Vagina (tissue), 2 donors: ENCODE measurements at places on chromosomes 1 and 21.

GRCh38 chr1:210792250-210793102 lies 341.5 kb downstream of the KCNH1 start:
- H3K4me1 ChIP-seq, result no peaks in the 10 kb centered on the region
- H3K4me3 ChIP-seq, result no peak overlapping the region
- no peak for DNase-seq

GRCh38 chr1:116289193-116289592 lies 83.9 kb upstream of the ATP1A1 start:
- no peaks in the 10 kb centered on the region for H3K27me3 ChIP-seq
- H3K27ac ChIP-seq, result no peak overlapping the region
- H3K36me3 ChIP-seq, result no peaks in the 10 kb centered on the region
- peaks cover 33% of the 10 kb centered on the region for H3K4me1 ChIP-seq

GRCh38 chr1:34199927-34200326 lies 23.2 kb downstream of the C1orf94 start:
- no peak overlapping the region for H3K27ac ChIP-seq
- no peak overlapping the region for H3K4me3 ChIP-seq
- H3K4me1 ChIP-seq, result no peaks in the 10 kb centered on the region
- no peak for DNase-seq
- no peaks in the 10 kb centered on the region for H3K36me3 ChIP-seq

DNA sequence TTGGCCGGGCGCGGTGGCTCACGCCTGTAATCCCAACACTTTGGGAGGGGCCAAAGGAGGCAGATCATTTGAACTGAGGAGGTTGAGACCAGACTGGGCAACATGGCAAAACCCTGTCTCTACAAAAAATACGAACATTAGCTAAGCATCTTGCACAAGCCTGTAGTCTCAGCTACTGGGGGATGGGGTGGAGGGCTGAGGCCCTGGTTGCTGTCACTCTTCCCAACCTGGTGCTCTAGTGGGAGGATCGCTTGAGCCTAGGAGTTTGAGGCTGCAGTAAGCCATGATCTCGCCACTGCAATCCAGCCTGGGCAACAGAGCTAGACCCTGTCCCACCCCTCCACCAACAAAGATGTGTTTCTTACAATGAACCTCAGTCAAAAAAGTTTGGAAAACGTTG lies 2.8 kb downstream of the PHGDH start:
- no peaks in the 10 kb centered on the region for H3K36me3 ChIP-seq
- peaks cover 39% of the 10 kb centered on the region for H3K4me1 ChIP-seq
- H3K27ac ChIP-seq, result peak overlapping the region; percentile 6

DNA sequence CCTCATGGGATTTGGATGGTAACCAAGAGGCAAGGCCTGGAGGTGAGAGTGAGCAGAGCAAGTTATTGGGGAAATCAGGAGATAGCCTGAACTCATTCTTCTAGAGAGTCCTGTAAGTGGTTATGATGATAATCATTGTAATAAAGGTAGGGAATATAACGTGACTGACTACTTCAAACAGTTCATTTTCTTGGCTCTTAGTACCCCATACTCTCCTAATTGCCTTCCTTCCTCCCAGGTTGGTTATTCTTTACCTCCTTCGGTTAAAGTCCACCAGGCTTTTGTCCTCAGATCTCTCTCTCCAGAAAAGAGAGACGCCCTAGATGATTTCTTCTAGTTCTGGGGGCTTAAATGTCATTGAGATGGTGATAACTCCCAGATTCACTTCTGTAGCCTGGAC lies 35.3 kb downstream of the KIF1B start:
- H3K4me3 ChIP-seq, result no peak overlapping the region
- H3K27me3 ChIP-seq, result no peaks in the 10 kb centered on the region
- H3K27ac ChIP-seq, result no peak overlapping the region

DNA sequence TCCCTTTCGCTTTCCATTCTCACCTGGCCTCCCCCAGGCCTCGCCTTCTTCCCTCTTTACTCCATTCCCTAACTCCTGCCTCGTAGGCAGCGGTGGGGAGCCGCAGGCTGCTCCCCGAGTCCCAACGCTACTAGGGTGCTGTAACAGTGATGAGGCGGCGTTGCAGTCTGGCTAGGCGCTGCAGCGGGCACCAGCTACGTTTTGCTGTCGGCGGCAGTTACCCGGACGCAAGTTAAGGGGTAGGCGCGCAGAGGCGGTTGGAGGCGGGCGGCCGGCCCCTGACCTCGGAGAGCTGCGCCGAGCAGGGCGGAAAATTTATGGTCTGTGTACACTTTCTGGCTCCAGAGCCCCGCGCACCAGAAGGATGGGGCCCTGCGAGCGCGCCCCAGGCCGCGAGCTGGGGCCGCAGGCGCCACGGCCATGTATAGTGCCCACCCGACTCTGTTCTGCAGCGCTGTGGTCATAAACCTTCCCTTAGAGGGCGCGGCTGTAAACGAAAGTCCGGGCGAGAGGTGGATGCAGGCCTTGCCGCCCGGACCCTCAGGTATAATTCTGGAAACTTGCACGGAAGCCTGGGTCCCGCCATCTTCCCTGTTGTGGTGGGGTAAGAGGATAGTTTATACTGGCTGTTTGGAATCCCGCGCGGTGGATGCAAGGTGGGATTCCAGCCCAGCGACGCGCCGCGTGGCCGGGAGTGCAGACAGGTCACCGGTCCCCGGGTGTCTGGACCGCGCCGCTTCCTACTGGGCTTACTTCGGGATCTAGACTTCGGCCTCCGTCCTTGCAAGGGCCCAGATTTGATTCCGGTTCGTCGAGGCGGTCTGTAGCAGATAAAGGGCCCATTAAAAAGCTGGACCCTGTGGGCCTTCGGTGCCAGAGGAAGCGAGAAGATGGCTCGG lies 15.0 kb downstream of the HLX start:
- DNase-seq, result peak; percentile 80
- H3K4me1 ChIP-seq, result peaks cover 12% of the 10 kb centered on the region
- no peaks in the 10 kb centered on the region for H3K36me3 ChIP-seq
- no peak overlapping the region for H3K27ac ChIP-seq
- peaks cover 20% of the 10 kb centered on the region for H3K27me3 ChIP-seq

DNA sequence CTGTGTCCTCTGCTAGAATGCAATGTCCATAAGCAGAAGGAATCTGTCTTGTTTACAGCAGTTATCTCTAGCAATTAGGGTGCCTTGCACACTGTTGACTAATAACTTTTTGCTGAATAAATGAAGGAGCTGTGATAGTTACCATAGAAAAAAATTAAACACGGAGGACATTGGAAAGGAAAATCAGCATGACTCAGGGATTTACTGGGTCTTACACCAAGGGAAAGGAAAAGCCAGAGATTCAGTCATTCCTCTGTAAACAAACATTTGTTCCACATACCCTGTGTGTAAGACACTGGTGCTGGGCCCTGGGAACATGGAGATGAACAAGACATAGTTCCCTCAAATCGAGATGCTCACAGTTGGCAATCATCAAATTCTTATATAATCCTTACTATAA lies 183.3 kb downstream of the PTGER3 start:
- no peak overlapping the region for H3K4me3 ChIP-seq
- no peak overlapping the region for H3K27ac ChIP-seq
- H3K4me1 ChIP-seq, result no peaks in the 10 kb centered on the region
- no peak for DNase-seq
- no peaks in the 10 kb centered on the region for H3K27me3 ChIP-seq

GRCh38 chr1:64861611-64862010 lies 104.7 kb downstream of the JAK1 start:
- no peak overlapping the region for H3K4me3 ChIP-seq
- peaks cover 49% of the 10 kb centered on the region for H3K36me3 ChIP-seq
- no peaks in the 10 kb centered on the region for H3K4me1 ChIP-seq
- H3K27ac ChIP-seq, result no peak overlapping the region
- no peak for DNase-seq

- no peak overlapping the region for H3K4me3 ChIP-seq
- no peaks in the 10 kb centered on the region for H3K27me3 ChIP-seq
- H3K27ac ChIP-seq, result no peak overlapping the region
- peaks cover 5% of the 10 kb centered on the region for H3K4me1 ChIP-seq
These were observed 8.2 kb downstream of the RCOR3 start for GRCh38 chr1:211267204-211267857.

- no peaks in the 10 kb centered on the region for H3K27me3 ChIP-seq
- no peaks in the 10 kb centered on the region for H3K36me3 ChIP-seq
- H3K4me3 ChIP-seq, result no peak overlapping the region
- H3K4me1 ChIP-seq, result peaks cover 30% of the 10 kb centered on the region
- peak overlapping the region; percentile 37 for H3K27ac ChIP-seq
These were observed 193.9 kb upstream of the LMO4 start for GRCh38 chr1:87134625-87135328.

GRCh38 chr1:61053712-61054600 lies 28.4 kb upstream of the NFIA start:
- peak overlapping the region; percentile 49 for H3K27ac ChIP-seq
- no peak for DNase-seq
- no peaks in the 10 kb centered on the region for H3K27me3 ChIP-seq

DNA sequence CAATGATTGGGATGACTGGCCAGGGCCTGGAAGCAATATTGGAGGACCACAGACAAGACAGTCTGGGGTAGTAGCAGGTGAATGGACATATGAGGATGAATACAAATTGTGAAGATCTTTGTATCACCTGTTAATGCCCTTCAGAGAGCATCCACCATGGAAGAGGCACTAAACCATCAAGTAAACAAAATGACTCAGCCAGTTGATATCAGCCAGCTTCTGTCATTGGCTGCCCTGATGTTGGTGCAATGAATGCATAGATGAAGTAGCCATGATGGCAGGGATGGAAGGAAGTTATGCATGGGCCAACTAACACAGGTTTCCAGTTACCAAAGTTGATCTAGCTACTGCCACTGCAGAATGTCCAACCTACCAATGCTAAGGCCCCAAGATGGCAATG lies 16.1 kb upstream of the ERI3 start:
- no peaks in the 10 kb centered on the region for H3K36me3 ChIP-seq
- H3K4me1 ChIP-seq, result no peaks in the 10 kb centered on the region
- no peak overlapping the region for H3K27ac ChIP-seq
- H3K4me3 ChIP-seq, result no peak overlapping the region
- H3K27me3 ChIP-seq, result no peaks in the 10 kb centered on the region

- no peaks in the 10 kb centered on the region for H3K36me3 ChIP-seq
- peaks cover 3% of the 10 kb centered on the region for H3K4me1 ChIP-seq
- H3K27ac ChIP-seq, result no peak overlapping the region
- DNase-seq, result no peak
These were observed 7.5 kb downstream of the MEGF6 start for GRCh38 chr1:3603571-3604467.

DNA sequence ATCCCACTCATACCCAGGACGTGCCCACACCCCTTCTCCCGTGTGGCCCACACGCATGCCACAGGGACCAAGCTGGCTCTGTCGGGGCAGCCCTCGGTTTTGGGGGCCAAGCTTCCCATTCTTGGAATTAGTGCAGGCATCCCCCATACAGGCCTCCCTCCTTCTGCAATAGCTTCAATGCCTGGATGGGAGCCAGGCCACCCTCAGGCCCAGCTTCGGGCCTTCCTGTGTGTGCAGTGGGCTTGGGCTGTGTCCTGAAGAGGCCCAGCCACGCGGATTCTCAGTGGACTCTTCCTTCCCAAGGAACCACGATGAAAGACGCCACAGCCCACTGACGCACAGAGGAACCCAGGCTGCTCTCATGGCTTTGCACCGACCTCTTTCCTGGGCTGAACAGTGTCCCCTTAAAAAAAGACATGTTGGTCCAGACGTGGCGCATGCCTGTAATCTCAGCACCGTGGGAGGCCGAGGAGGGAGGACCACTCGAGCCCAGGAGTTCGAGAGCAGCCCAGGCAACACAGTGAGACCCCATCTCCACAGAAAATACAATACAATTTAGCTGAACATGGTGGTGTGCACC lies 3.4 kb downstream of the KRTAP10-11 start:
- no peak overlapping the region for H3K4me3 ChIP-seq
- H3K36me3 ChIP-seq, result no peaks in the 10 kb centered on the region
- H3K4me1 ChIP-seq, result no peaks in the 10 kb centered on the region
- H3K27ac ChIP-seq, result no peak overlapping the region
- H3K27me3 ChIP-seq, result no peaks in the 10 kb centered on the region
- DNase-seq, result no peak

GRCh38 chr1:232600424-232601258 lies 29.3 kb downstream of the SIPA1L2 start:
- H3K4me3 ChIP-seq, result no peak overlapping the region
- peaks cover 17% of the 10 kb centered on the region for H3K4me1 ChIP-seq
- H3K27me3 ChIP-seq, result no peaks in the 10 kb centered on the region

DNA sequence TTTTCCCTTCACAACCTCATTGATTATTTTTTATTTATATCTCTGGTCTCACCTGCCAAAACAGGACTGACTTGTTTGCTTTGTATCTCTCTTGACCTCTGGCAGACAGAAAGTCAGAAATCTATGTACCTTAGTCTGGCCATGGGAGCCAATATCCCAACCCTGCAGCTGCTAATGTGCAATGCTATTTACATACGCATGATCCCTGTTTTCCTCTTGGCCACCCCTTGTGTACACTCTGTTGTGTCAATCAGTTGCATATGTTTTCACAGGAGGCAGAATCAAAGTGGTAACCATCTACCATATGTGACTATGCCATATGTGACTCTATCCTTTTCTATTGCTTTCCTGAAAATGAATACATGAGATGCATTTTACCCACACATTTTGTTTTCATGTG lies 688.8 kb downstream of the PLA2G4A start:
- no peaks in the 10 kb centered on the region for H3K27me3 ChIP-seq
- no peak overlapping the region for H3K27ac ChIP-seq
- no peaks in the 10 kb centered on the region for H3K4me1 ChIP-seq
- DNase-seq, result no peak
- no peaks in the 10 kb centered on the region for H3K36me3 ChIP-seq

- DNase-seq, result no peak
- H3K27ac ChIP-seq, result peak overlapping the region; percentile 74
- no peaks in the 10 kb centered on the region for H3K27me3 ChIP-seq
These were observed 50.0 kb upstream of the BOLA1 start for GRCh38 chr1:149849111-149849946.

- no peaks in the 10 kb centered on the region for H3K4me1 ChIP-seq
- no peaks in the 10 kb centered on the region for H3K36me3 ChIP-seq
- no peaks in the 10 kb centered on the region for H3K27me3 ChIP-seq
- no peak overlapping the region for H3K4me3 ChIP-seq
- no peak for DNase-seq
- H3K27ac ChIP-seq, result no peak overlapping the region
These were observed 14.0 kb upstream of the TRIM67 start for GRCh38 chr1:231147896-231148295.

- peak overlapping the region; percentile 9 for H3K4me3 ChIP-seq
- no peak for DNase-seq
- peak overlapping the region; percentile 39 for H3K27ac ChIP-seq
- no peaks in the 10 kb centered on the region for H3K27me3 ChIP-seq
- no peaks in the 10 kb centered on the region for H3K36me3 ChIP-seq
These were observed 102.8 kb downstream of the RIPK4 start for GRCh38 chr21:41663805-41664788.

- DNase-seq, result no peak
- H3K4me1 ChIP-seq, result no peaks in the 10 kb centered on the region
- H3K27me3 ChIP-seq, result no peaks in the 10 kb centered on the region
- H3K4me3 ChIP-seq, result no peak overlapping the region
- no peaks in the 10 kb centered on the region for H3K36me3 ChIP-seq
These were observed 300.9 kb downstream of the ASTN1 start for GRCh38 chr1:176863613-176864012.
